ENCODE measurements at places on chromosomes 13 and 19. TPM values are rescaled to one million over a fixed set of nuclear protein-coding genes. Genes with fewer than 3 reads are reported as not detected.

DNA sequence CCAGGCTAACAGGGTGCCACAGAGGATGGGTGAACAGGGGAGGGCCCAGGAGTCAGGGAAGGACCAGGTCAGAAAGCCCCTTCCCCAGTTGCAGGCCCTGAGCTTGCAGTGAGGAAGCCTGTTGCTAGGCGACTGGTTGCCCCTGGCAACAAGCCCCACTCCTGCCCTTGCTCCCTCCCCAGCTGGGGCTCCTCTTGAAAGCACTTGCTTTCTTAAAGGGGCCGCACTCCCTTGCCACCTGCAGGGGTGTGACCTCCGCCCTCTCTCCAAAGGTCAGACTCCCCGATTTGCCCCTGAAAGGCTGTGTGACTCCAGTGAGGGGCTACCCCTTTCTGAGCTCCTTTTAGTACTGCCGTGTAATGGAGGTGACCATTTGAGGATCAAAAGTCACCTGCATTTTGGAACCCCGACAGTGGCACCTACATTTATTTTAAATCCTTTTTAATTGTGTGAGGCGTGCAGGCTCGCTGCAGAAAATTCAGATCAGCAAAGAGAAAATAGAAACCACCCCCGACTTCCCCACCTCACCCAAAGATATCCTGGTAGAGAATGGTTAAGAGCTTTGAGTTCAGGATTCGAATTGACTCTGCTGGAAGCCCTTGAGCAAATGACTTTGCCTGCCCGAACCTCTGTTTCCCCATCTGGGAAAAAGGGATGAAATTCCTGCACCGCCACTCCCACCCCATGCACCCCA lies 4.8 kb downstream of the FCHO1 start:
- DNase-seq, result peak; percentile 62

Gene RGS9BP
- total RNA-seq, result 7.8 TPM

DNA sequence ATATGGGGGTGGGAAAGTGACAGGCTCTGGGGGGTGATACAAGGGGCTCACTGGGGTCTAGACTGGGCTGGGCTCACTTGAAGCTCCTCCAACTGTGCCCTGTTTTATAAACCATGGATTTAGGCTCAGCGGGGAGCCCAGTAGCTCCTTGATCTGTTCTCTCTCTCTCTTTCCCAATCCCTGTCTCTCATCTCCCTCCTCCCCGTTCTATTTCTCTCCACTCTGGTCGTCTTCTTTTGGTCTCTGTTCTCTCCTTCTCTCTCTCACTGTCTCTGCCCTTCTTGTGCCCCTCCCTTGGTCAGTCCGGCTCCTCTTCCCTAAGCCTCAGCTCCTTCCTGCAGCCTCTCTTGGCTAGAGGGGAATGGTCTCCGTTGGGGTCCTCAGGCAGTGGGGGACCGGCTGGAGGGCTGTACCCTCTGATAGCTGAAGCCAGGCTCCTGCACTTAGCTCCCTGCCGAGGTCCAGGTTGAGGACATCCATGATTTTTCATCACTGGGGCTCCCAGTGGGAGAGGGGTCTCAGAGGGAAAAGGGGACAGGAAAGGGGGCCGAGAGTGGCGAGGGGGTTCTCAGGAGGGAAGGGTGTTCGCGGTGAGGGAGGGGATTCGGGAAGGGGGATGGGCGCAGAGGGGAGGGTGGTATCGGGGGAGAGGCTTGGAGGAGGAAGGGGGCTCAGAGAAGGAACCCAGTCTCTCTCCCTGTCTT lies 8.5 kb downstream of the UNC13A start:
- DNase-seq, result peak; percentile 36

Gene CYP2F1
- total RNA-seq, result not detected

- DNase-seq, result peak; percentile 75
Measured at GRCh38 chr19:42108527-42109389, 23.5 kb downstream of the POU2F2 start.

GRCh38 chr13:76157926-76158325 lies 521.8 kb downstream of the LMO7 start:
- no peak for DNase-seq

Gene KLK5
- total RNA-seq, result not detected

Gene NKG7
- total RNA-seq, result not detected
